ENCODE measurements at places on chromosomes 11 and 22.

DNA sequence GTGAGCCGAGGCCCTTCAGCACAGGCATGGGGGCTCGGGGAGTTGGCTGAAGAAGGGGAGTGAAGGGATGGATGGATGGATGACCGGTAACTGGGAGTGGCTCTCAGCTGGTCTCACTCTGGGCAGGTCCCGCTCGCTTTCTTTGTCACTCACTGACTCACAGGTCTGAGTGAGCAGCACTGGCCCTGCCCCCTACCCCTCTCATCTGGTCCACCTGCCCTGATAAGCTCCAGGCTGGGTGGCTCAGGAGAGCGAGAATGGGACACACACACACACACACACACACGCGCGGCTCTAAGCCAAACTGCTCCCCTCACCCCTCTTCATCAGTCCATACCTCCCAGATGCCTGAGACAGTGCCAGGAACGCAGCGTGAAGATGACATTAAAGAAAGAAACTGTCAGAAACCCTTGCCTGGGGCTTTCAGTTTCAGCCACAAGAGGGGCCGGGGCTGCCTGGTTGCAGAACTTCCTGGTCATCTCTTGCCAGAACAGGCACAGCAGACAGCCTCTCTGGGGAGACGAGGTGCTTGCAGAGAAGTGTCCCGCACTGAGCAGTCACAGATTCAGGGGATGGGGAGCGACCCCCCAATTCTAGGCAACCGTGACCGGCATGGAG is 16.5 kb upstream of the SHISAL1 start:
- DNase-seq, result no peak

- DNase-seq, result no peak
These were observed 41.0 kb upstream of the CD5 start for GRCh38 chr11:61061081-61061826.

GRCh38 chr11:12269104-12269441 is 108.3 kb upstream of the PARVA start:
- DNase-seq, result peak; percentile 37

DNA sequence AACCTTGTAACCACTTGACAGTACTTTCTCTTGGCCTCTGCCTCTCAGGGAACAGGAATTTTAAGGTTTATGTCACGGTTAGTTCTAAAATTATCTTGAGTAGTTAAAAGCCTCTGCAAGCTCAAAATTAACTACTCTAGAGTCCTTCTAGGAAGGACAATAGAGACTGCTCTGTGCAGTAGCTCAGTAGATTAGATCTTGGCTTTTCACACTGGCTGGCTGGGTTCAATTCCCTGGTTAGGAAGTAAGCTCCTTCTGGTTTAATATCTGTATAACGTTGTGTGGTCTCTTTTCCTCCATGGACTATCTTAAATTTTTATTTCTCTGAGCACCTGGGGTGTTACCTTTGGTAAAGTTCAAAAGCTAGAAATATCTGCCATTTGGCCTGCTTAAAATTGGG is 109.2 kb downstream of the AASDHPPT start:
- DNase-seq, result no peak

DNA sequence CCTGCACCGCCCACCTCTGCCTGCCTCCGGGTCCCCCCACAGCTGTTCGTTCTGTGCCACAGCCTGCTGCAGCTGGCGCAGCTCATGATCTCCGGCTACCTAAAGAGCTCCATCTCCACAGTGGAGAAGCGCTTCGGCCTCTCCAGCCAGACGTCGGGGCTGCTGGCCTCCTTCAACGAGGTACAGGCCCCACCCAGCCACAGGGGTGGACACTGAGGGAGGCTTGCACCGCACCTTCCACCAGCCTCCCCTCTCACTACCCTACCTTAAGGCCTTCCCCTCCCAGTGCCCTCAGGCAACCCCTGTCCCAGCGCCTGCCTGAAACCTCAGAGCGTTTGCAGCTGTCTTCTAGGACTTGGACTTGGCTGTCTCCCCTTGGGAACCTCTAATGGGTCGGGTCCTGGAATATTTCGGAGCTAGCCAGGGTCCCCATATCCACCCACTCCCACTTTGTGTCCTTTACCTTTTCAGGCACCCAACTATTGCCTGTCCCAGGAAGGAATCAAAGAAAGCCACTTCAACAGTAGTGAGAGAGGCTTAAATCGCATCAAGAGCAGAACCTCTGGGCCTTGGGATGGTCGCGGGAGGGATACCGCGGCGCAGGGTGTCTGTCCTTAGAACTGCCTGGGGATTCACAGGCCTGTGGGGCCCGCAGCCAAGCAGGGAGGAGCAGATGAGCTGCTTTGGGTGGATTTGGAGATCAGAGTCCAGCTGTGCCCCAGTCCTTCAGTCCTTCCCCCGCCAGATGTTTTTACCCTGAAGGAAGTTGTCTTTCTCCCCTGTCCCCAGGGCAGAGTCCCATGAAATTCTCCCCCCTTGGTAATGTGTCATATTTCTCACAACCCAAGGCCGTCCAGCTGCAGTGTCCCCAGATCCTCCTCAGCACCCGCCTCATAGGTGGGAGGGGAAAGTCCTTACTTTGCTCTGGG is 13.3 kb downstream of the SLCO2B1 start:
- no peak for DNase-seq

GRCh38 chr11:2903672-2904011 is 18.1 kb upstream of the CDKN1C start:
- no peak for DNase-seq

- peak; percentile 16 for DNase-seq
These were observed 590 bp downstream of the COMMD9 start for GRCh38 chr11:36288442-36289225.

GRCh38 chr11:2217211-2218030 is 45.8 kb upstream of the TH start:
- no peak for DNase-seq

DNA sequence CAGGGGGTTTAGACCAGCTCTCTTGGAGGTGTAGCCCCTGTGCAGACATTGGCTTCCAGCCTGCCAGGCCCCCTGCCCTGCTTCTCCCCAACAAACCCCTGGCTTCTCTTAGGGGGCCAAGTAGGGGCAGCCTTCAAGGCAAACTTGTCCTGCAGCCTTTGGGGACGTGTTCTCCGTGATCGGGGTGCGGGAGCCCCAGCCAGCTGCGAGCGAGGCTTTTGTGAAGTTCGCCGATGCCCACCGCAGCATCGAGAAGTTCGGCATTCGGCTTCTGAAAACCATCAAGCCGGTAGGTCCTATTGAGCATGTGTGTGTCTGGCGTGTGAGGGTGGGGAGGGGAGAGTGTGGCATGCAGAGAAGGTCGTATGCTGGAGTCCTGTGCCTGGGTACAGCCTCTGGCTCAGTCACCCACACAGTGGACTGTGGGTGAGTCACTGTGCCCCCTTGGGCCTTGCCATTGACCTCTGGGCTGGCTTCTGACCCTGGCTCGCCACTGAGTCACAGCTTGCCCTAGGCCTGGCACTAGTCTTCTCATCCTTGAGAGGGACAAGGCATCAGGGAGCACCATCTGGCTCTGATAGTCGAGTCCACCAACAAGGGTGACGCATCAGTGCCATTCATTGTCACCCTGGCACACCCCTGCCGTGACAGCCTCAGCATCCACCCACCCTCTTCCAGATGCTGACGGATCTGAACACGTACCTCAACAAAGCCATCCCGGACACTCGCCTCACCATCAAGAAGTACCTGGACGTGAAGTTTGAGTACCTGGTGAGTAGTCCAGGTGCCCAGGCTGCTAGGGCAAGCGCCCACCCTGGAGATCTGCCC is 11.4 kb downstream of the SLC16A8 start:
- no peak for DNase-seq

- no peak for DNase-seq
These were observed 16.0 kb downstream of the SLC35F2 start for GRCh38 chr11:107842412-107843100.

DNA sequence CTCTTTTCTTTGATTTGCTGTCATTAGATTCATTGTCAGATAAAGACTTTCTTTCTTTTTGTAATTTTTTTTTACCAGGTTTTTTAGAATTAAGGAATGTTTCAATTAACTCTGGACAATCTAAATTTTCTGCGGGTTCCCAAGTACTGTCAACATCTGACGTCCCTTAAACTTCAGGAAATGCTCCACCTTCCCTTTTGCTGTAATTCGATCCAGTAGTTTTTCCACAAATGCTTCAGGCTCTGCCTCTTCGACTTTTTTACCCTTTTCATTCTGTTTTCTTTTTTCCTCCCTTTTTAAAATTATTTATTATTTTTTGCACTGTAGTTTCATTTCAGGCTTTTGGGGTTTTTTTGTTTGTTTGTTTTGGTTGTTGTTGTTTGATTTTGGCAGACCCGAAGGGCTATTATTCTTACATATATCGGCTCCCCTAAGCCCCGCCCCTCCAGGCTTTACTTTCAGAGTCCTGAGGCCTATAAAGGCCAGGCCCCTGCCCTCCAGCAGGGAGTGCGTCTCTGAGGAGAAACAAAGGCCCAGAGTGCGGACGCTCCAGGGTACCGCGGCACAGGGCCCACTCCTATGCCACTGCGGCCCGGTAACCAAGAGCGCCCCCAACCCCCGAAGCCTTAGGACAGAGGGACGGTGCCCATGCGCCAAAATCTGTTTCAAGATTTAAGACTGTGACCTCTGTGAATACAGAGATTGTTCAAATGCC is 116.4 kb downstream of the TYR start:
- DNase-seq, result no peak

All from SK-N-DZ (cell line).